ENCODE measurements at places on chromosomes 3 and 15.

DNA sequence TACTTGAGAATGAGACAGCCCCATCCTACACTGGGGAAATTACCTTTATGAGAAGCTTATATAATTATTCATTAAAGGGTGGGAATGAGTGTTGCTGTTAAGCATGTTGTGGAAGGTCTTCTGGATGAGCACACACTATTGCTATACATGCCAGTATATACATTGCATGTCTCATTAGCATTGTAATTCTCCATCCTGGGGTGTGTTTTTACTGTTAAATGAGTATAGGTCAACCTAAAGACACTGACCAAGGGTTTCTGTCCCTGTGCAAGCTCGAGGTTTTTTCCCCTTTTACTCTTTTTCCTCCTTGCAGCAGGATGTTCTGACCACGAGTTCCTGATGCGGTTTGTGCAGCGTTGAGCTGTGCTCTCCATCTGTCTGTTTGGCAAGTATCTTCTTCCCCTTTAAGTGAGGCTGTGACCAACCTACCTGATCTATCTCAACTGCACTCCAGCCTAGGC, 7.2 kb upstream of the IVD start:
- no peak for DNase-seq

GRCh38 chr3:86047161-86047560, 943.8 kb downstream of the VGLL3 start:
- no peak for DNase-seq

GRCh38 chr15:26178640-26179220, 315.6 kb upstream of the ATP10A start:
- DNase-seq = no peak

DNA sequence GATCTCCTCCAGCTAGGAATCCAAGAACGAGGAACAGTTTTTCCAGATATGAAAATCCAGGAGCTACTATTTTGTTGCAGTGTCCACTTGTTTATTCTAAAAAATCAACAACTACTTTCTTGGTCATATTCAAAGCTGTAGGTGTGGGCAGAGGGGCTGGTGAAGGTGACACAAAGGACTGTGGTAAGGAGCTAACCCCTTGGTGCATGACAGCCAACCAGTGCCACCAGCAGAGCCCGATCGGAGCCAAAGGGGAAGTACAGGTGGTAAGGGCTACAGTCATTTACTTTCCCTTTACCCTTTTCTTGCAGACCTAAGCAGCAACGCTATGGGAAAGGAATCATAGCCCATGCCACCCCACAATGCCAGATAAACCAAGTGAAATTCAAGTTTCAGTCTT, 30.7 kb downstream of the PLA1A start:
- no peak for DNase-seq

DNA sequence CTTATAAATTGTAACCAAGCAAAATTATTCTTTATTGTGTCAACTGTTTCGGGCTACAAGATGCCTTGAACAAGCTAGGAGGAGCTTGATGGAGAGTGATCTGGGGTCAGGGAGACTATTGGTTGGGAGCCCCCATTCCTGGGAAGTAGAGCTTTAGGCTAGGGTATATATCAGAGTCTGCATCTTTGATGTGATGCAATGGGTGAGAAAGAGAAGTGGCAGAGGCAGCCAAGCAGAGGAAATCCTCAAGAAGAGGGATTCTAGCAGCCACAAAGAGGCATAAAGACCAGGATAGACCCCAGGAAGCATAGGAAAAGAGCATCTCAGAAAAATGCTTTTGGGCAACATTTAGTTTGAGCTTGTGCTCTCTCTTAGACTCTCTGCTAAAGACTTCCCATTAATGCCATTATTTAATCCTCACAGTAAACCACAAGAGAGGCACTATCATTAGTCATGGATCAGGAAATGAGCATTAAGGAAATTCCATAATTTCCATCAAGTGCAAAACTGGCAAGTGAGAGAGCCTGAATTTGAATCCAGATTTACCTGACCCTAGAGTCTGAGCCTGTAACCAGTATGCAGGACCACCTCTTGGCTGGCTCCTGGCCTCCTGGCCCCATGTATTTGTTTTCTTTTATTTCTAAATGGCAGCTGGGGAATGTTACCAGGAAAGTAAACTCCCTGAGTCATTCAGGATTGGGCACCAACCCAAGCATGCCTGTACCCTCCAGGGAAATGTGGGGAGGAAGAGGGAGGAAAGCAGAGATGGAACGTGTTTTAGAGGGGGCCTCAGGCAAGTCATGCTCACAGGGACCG, 118.7 kb downstream of the RPL22L1 start:
- DNase-seq = peak; percentile 100

DNA sequence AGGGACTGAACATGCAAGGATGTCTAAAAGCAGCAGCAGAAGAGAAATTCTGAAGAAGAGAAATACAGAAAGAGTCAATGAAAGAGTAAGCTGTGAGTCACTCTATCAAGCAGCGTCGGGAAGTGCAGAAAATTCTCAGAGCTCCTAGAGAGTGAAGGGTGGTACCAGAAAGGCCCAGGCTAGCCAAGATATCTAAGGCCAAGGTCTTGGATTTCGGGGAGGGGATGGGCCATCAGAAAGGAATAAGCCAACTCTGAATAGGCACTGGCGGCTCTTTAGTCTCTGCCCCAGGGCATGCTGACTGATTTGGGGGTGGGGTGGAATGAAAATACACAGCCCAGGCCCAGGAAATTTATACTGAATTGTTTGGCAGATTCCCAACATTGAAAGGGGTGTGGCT, 70.8 kb downstream of the GPR156 start:
- DNase-seq = no peak

DNA sequence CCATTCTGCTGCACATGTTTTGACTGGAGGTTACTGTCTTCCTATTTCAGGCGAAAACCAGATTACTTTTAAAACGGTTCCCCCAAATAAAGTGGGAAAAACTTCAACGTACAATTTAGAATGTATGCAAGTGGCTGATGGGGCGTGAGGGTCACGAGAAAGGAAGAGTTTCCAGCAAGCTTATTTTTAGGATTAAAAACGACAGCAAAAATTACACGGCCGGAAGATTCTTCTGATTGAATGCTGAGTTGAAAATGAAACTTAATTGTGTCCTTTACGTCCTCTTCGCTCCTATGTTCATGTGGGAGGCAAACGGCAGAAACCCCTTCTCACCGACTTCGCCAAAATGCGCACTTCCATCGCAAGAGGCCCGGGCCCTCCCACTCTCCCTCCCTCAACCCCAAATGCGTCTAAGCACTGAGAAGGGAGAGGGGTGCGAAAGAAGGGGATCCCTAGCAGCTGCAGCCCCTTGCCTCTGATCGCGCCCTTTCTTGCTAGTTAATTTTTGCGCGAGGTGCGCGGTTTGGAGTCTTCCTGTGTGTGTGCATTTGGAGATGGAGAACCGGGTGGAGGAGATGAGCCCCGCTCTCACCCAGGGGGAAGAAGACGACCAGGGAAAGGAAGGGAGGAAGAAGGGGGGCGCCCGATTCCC, 656 bp downstream of the CD47 start:
- DNase-seq = no peak

DNA sequence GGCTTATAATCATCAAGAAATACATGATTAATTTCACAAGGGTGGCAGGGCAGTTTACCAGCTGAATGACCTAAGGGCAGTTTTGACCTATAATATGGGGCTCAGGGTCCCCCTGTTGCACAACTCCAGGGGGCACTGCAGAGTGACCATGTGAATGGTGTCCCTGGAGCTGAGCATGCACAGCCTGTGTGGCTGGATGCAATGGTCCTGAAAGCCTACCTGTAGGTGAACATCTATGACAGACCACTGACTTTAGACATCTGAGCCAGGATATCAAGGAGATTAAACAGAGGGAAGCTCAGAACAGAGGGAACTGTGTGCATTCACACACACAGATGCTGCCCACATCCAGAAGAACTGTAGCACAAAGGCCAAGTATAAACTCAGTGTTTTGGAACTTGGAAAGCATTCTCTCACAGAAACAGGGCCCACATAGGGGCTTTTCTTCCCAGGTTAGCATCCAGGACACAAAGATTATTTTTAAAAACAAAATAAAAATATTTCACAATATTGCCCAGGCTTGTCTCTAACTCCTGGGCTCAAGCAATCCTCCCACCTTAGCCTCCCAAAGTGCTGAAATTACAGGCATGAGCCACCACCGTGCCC, 7.8 kb upstream of the SLC6A11 start:
- DNase-seq = no peak

DNA sequence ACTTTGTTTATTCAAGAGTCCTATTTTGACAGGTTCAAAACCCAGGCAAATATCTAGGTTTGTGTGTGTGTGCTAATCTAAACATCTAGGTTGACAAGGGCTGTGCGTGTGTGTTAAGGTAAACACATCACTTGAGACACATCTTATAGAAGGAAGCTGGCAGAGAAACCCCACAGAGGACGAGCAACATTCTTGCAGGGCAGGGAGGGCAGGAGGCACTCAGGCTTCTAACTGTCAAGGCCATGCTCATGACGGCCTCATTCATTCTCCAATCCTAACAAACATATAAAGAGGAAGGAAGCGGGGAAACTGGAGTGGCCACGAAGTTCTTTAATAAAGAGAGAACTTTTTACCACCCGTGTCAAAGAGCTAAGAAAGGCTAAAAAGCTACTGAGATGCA, 43.4 kb downstream of the SLCO2A1 start:
- no peak for DNase-seq

GRCh38 chr3:69865925-69866679, 126.8 kb downstream of the MITF start:
- DNase-seq = no peak

- no peak for DNase-seq
These were observed 1.6 kb upstream of the KLF13 start for GRCh38 chr15:31324806-31325594.

- DNase-seq = no peak
These were observed 172.8 kb upstream of the SNTN start for GRCh38 chr3:63479661-63480035.

- DNase-seq = no peak
These were observed 18.4 kb downstream of the ZNF860 start for GRCh38 chr3:31999907-32000439.

GRCh38 chr15:63371297-63371918, 10.2 kb downstream of the CA12 start:
- DNase-seq = peak; percentile 65

DNA sequence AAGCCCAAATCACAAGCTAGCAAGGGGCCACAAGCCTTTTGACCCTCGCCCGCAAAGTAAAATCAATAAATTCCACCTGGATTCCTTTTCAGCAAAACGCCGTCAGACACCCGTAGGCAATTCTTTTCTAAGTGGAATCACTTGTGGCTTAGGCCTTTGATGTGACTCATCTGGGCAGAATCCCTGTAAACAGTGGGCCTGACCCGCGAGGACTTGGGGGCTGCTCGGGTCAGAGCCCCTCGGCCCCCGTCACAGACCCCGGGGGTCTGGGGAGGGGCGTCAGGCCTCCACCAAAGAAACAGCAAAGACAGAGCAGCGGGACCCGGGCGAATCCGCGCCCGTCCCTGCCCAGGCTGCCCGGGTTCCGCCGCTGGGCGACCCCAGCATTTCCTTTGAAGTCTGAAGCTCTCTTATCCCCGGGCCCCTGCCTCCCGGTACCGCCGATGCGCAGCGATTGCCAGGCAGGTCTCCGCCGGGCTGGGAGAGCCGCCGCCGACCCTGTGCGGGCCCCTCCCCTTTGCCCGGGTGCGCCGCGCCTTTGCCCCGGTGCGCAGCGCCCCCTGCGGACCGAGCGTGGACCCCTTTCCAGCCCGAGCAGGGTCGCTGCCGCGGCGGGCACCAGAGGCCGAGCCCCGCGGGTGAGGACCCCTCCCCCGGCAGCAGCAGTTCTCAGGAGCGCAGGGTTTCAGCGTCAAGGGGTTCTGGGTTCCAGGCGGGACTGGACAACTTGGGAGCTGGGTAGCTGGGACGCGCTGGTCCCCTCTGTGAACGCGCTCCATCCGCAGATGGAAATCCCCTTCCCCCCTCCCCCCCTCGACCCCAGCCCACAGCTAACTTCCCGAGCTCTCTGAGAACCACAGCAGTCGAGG, 178.3 kb downstream of the UACA start:
- no peak for DNase-seq

DNA sequence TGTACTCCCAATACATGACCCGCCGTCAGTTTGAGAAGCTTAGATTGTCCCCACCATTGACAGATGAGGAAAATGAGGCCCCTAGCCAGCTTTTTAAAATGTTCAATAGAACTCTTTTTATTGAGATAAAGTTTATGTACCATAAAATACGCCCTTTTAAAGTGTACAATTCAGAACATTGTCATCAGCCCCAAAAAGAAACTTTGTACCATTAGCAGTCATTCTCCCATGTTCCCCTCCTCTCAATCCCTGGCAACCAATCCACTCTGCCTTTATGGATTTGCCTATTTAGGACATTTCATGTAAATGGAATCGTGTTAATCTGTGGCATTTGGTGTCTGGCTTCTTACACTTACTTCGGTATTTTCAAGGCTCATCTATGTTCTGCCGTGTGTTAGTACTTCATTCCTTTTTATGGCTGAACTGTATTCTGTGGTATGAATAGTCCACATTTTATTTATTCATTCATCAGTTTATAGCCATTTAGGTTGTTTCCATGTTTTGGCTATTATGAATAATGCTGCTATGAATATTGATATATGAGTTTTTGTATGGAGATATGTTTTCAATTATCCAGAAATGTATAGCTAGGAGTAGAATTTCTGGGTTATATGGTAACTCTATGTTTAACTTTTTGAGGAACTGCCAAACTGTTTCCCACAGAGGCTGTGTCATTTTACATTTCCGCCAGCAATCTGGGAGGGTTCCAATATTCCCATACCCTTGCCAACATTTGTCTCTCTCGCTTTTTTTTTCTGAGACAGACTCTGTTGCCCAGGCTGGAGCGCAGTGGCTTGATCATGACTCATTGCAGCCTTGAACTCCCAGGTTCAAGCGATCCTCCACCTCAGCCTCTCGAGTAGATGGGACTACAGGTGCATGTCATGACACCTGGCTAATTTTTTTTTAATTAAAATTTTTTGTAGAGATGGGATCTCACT, 15.3 kb upstream of the PTPN23 start:
- DNase-seq = peak; percentile 61

GRCh38 chr3:112604536-112604935, 36.4 kb downstream of the CCDC80 start:
- DNase-seq = peak; percentile 94

- DNase-seq = no peak
These were observed 111.7 kb upstream of the KLF13 start for GRCh38 chr15:31214864-31215489.

DNA sequence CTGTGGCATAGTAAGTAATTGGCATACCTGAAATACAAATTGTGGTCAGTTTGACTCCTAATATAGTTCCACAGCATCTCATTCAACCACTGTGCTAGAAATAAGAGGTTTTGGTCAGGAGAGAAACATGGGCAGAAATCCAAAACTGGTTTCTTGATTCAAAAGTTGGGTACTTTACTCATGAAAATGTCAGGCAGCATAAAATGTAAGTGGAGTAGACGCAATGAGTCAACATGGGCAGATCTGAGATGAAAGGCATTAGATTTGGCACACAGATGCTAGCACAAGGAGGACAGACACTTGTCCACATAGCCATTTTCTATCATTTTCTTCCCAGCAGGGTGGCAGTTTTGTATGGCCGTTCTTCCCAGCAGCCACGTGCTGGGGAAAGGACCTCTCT, 255.8 kb upstream of the CDIN1 start:
- DNase-seq = no peak

DNA sequence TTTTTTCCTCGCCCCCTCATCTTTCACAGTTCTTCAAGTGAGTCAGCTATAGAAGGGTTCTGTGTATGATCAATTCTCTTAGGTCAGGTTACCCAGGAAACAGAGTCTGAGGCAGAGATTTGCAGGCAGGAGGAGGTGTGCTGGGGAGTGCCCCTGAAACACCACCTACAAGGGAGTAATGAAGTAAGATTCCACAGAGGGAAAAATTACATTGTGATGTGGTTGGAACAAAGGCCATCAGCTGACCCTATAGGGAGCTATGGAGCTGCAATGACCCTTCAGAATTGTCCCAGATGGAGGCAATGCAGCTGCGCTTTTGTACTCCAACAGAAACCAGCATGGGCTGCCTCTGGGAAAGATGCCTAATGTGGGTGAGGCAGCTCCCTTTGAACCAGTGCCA, 142.2 kb upstream of the CNTN3 start:
- DNase-seq = no peak
